Breast epithelium (tissue), 4 donors: ENCODE measurements at places on chromosomes 11 and 22. TPM values are rescaled to one million over a fixed set of nuclear protein-coding genes. Genes with fewer than 3 reads are reported as not detected.

The FAM180B gene
- not detected for total RNA-seq

The KCNQ1OT1 gene
- total RNA-seq = 3.6 TPM

The APLNR gene
- 0.44 TPM for total RNA-seq

The OOSP2 gene
- not detected for total RNA-seq

The CARD16 gene
- total RNA-seq = 3.7 TPM

The CHRNA10 gene
- total RNA-seq = 0.88 TPM

The ABTB2 gene
- total RNA-seq = 5.6 TPM

The MED15 gene
- 53.1 TPM for total RNA-seq

The UCP2 gene
- 45.2 TPM for total RNA-seq

The OR52B6 gene
- total RNA-seq = not detected

The SPA17 gene
- 2.9 TPM for total RNA-seq

The AKIP1 gene
- 19.2 TPM for total RNA-seq

The THAP7 gene
- 59.9 TPM for total RNA-seq

The CST6 gene
- total RNA-seq = not detected

The GLYATL2 gene
- 38.3 TPM for total RNA-seq

The PLA2G3 gene
- not detected for total RNA-seq

The MUC6 gene
- 1.9 TPM for total RNA-seq

The SHISA8 gene
- total RNA-seq = not detected

The DLAT gene
- total RNA-seq = 27.5 TPM

The SAA1 gene
- total RNA-seq = 1,384 TPM

The MS4A6A gene
- total RNA-seq = 68.9 TPM

The AIFM3 gene
- 2.2 TPM for total RNA-seq

The SERPING1 gene
- total RNA-seq = 421 TPM

The OR8G5 gene
- not detected for total RNA-seq

The GRIK4 gene
- 0.29 TPM for total RNA-seq

The MMP27 gene
- total RNA-seq = 0.33 TPM

The DDI1 gene
- total RNA-seq = not detected

The HTR3A gene
- total RNA-seq = not detected

The KRTAP5-1 gene
- not detected for total RNA-seq

The PLXNB2 gene
- 137 TPM for total RNA-seq

The TENM4 gene
- 4.8 TPM for total RNA-seq

The DUSP8 gene
- 2.9 TPM for total RNA-seq

The C2CD2L gene
- 5.1 TPM for total RNA-seq

The RASSF10 gene
- 9.7 TPM for total RNA-seq

The CRYAB gene
- 132 TPM for total RNA-seq

The CNGA4 gene
- 0.48 TPM for total RNA-seq
